HCT116 (cell line): ENCODE measurements at places on chromosomes 1 and 21. TPM values are rescaled to one million over a fixed set of nuclear protein-coding genes. Genes with fewer than 3 reads are reported as not detected.

Gene LCE1A
- not detected for total RNA-seq

Gene KCNK1
- total RNA-seq = 28.4 TPM

Gene CYP4B1
- total RNA-seq = 0.30 TPM

Gene NDUFV3
- 35.2 TPM for total RNA-seq

- H3K27ac ChIP-seq = no peak overlapping the region
- H3K4me3 ChIP-seq = no peak overlapping the region
- H3K4me1 ChIP-seq = no peaks in the 10 kb centered on the region
- H3K36me3 ChIP-seq = peaks cover 21% of the 10 kb centered on the region
- H3K27me3 ChIP-seq = no peaks in the 10 kb centered on the region
- no peak for DNase-seq
Measured at GRCh38 chr1:207336559-207337467, 15.3 kb downstream of the CD55 start.

GRCh38 chr1:17148950-17149608 lies 29.8 kb upstream of the PADI2 start:
- no peak for DNase-seq
- H3K27me3 ChIP-seq = peaks cover 4% of the 10 kb centered on the region; the same call in 1 of the 2 replicates
- H3K36me3 ChIP-seq = no peaks in the 10 kb centered on the region
- no peak overlapping the region for H3K27ac ChIP-seq
- H3K4me1 ChIP-seq = no peaks in the 10 kb centered on the region

DNA sequence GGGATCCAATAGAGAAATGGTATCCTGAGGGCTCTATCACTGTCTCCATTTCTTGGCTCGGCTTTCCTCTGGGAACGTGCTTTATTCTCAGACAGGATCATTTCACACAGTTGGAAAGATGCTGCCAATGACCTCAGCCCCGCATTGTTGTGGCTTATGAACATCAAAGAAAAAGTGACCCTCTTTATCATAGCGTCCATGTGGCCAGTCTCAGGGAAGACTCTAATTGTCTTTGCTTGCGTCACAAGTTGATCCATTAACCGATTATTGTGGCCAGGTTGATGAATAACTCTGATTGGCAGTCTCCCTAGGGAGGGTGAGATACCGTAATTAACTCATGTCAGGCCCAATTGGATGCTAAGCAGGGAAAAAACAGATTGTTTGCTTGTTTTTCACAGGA lies 10.4 kb upstream of the TMEM9 start:
- no peaks in the 10 kb centered on the region for H3K36me3 ChIP-seq
- peaks cover under 1% of the 10 kb centered on the region; the same call in 1 of the 2 replicates for H3K4me1 ChIP-seq
- H3K27me3 ChIP-seq = no peaks in the 10 kb centered on the region
- no peak overlapping the region for H3K4me3 ChIP-seq
- DNase-seq = no peak
- H3K27ac ChIP-seq = no peak overlapping the region

DNA sequence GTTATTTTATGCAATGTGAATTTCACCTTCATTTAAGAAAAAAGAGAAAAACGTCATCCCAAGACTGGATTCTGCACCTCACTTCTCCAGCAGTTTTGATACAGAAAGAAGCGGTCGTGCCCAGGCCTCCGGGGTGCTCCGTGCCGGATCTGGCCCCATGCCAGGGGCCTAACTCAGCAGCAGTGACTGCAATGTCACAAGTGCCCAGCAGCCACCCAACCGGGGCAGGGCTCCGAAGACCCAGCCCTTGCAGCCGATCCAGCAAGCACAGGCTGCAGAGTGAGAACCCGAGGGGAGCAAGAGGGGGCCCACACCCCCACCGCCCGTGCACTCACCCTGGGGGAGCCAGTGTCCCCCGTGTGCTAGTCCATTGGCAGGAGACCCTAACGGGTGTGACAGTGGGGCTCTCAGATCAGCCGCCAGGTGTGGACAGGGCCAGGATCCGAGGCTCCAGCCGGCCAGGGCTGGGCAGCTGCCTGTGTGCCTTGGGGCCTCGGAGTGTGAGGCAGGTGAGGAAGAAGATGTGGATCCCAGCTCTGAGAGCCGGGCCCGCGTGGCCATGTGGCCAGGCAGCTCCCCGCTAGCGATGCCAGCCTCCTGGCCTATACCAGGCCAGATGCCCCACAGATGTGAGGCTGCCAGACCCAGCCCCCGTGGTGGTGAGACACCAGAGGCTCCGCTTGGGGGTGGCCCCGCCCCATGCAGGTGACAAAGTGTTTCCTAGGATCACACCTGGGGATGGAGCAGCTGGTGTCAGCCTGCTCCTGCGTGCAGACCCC lies 60.6 kb downstream of the MEGF6 start:
- H3K4me1 ChIP-seq = peaks cover 41% of the 10 kb centered on the region
- no peak overlapping the region for H3K27ac ChIP-seq
- no peak for DNase-seq
- H3K36me3 ChIP-seq = no peaks in the 10 kb centered on the region

DNA sequence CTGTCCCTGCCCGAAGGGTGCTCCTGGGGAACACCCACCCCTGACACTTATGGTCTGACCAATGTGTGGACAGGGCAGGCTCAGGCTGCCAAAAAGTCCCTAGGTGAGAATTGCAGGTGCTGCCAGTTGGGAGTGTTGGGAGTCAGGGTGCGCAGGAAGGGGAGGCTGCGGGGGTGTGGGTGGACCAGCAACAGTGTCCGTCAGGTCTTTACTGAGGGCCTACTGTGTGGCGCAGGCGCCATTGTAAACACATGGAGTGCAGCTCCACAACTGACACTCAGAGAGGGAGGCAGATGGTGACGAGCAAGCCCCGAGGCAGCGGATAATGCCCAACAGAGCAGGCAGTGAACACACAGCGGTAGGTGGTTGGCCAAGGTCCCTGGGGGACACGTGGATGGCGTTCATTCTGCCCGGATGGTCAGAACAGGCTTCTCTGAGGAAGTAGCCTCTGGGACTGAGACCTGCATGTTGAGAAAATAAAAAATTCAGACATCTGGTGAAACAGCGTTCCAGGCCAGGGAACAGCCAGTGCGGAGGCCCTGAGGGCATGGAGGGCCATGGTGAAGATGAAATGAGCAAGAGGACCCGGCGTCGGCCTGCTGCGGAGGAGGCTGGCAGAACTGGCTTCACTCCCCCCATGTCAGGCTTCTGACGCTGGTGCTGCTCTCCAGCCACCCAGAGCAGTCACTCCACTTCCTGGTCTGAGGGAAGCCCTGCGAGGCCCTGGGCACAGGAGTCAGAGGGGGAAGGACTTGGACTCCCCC lies 136.2 kb upstream of the ZBTB40 start:
- no peak overlapping the region for H3K27ac ChIP-seq
- H3K27me3 ChIP-seq = no peaks in the 10 kb centered on the region

DNA sequence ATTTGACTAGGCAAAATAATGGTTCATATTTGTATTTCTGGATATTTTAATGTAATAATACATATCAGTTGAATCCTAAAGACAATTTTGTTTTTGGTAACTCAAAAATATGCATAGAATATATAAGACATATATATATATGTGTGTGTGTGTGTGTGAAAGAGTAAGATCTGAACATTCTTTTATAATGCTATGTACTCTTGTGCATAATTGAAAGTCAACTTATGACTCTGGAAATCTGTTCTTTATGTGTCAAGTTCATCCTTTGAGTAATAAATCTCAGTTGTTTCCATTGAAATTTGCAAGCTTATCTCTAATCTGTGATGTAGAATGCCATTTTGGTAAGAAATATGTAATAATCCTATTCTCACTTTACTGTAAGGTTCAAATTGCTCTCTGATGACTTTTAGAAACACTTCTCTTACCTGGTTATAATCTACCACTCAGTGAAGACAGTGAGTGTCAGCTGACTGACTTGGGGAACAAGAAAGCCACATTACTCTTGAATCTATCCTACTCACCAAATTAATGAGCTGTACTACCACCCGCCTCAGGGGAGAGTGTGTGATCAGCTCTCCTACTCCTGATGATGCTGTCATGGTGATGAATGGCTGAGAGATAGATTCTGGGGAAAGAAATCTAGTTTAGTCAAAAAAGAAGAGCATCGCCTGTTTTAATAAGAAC lies 15.0 kb upstream of the NEK7 start:
- no peaks in the 10 kb centered on the region for H3K4me1 ChIP-seq
- no peaks in the 10 kb centered on the region for H3K36me3 ChIP-seq
- no peak for DNase-seq
- no peak overlapping the region for H3K4me3 ChIP-seq
